NCI-H1417 treated with DMSO at 0.1 percent for 48 hours (cell line): ENCODE measurements at places on chromosomes 2 and 18.

GRCh38 chr2:152062125-152063091 lies 36.4 kb downstream of the CACNB4 start:
- DNase-seq = no peak

GRCh38 chr2:228839421-228839876 lies 431.6 kb downstream of the PID1 start:
- DNase-seq = no peak

DNA sequence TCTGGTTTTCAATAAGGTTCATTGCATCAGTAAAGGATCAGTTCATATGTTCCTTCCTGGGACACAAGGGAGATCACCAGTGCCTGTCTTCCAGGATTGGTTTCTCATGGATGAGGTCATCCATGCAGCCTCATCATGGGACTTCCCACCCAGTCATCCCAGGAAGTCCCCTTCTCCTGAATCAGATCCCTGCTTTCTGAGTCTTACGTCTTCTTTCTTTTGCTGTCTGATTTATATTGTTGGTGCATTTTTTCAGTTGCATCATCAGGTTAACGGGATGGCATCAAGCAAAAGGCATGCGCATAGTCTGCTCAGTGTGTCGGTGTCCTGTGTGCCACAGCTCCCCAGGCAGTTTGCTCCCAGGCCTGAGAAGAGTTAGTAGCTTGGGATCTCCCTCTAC lies 105.9 kb downstream of the SOX11 start:
- no peak for DNase-seq

DNA sequence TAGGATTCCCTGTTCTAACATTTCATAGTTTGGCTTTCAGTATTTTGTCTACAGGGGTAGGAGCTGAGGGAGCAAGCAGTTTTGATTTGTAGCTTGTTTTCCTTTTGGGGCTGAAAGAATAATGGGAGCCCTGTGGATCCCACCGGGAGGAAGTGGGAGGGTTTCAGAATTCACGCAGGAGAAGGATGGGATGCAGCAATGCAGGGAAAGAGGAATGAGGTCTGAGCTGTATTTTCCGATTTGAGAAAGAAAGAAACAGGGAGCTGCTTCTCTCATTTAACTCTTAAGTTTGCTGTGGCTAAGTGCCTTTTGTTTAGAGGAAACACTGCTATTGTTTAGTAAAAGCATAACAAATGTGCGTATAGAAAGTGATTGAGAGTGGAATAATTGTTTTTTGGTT lies 141.0 kb downstream of the ADCYAP1 start:
- no peak for DNase-seq
